Large intestine (tissue), 12 donors: ENCODE measurements at places on chromosomes 3 and 15.

- DNase-seq, result no peak
Observed at GRCh38 chr15:63623232-63623969, 26.2 kb downstream of the FBXL22 start.

DNA sequence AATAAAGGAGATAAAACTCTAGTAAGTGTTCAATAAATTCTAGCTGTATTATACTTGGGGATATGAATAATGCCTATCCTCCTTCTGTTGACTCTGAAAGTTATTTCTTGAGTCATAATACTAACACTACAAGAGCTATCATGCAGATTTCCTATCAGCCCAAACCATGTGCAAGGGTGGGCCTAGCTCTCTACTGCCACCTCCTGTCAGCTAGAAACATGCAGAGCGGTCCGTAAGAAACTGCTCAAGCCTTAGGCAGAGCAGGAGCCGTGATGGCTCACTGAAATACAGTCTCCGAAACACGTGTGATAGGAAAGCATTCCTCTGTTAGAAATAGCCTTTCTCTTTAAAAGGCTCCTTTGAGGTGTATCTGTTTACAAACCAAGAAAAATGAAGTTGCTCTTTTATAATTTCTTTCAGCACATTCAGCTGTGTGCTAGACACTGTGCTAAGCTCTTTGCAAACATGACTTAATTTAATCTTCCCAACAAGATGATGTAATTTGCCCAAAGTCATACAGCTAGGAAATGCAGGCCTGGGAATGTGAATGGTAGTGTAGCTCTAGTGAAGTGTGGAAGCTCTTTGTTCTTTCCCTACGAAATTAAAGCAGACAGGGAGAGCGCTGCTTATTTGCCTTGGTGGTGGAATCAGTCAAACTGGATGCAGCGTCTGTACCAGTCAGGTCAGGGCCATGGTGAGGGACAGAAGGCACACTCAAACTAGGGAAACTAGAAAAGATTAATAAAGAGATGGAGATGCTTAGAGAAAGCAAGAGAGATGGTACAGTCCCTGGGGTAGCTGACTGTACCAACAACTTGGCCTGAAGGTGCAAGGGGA lies 43.1 kb downstream of the MTHFS start:
- DNase-seq, result peak; percentile 69

- no peak for DNase-seq
Observed at GRCh38 chr3:20573175-20573574, 387.2 kb upstream of the SGO1 start.

GRCh38 chr3:148205977-148206376 lies 491.7 kb upstream of the AGTR1 start:
- no peak for DNase-seq

- no peak for DNase-seq
Observed at GRCh38 chr3:32397941-32398340, 6.3 kb downstream of the CMTM7 start.

GRCh38 chr3:16132190-16132589 lies 42.3 kb upstream of the GALNT15 start:
- no peak for DNase-seq

- no peak for DNase-seq
Observed at GRCh38 chr15:36951731-36952247, 148.6 kb downstream of the MEIS2 start.

- DNase-seq, result no peak
Observed at GRCh38 chr3:157746391-157746790, 243.2 kb upstream of the VEPH1 start.

DNA sequence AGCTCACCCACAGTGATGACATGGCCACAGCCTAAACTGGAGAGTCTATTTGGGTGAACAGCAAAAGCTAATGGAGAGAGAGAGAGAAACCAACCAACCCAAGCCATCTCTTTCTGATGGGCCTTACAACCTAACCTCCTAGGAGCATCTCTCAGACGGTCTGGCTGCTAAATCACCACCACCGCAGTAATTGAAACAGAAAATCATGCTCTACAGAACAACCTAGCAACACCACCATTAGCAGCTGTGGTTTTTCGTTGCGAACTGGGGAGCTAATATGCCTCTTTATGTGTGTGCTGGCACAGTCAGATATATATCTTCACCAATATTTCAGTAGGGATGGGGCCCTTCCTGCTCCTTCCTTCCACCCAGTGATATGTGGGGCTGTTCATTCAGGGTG lies 166.9 kb upstream of the PROK2 start:
- no peak for DNase-seq
